ENCODE measurements at places on chromosomes 11 and 22.

DNA sequence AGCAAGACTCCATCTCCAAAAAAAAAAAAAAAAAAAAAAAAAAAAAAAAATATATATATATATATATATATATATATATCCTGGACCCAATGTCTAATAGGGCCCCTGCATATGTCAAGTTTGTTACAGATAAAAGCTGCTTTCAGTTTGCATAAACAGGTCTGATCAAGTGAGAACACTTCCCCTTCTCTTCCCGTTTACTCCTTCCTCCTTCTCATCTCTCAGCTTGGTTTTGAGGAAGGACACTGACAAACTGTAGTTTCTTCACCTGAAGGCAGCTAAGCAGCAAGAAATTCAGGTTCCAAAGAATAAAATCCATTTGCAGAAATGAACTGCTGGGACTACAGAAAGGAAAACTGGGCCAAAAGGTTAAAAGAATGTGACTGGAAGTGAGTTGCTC lies 11.7 kb downstream of the THOC5 start:
- DNase-seq, result peak; percentile 71

GRCh38 chr22:49951986-49952896 lies 8.3 kb upstream of the PIM3 start:
- no peak for DNase-seq

DNA sequence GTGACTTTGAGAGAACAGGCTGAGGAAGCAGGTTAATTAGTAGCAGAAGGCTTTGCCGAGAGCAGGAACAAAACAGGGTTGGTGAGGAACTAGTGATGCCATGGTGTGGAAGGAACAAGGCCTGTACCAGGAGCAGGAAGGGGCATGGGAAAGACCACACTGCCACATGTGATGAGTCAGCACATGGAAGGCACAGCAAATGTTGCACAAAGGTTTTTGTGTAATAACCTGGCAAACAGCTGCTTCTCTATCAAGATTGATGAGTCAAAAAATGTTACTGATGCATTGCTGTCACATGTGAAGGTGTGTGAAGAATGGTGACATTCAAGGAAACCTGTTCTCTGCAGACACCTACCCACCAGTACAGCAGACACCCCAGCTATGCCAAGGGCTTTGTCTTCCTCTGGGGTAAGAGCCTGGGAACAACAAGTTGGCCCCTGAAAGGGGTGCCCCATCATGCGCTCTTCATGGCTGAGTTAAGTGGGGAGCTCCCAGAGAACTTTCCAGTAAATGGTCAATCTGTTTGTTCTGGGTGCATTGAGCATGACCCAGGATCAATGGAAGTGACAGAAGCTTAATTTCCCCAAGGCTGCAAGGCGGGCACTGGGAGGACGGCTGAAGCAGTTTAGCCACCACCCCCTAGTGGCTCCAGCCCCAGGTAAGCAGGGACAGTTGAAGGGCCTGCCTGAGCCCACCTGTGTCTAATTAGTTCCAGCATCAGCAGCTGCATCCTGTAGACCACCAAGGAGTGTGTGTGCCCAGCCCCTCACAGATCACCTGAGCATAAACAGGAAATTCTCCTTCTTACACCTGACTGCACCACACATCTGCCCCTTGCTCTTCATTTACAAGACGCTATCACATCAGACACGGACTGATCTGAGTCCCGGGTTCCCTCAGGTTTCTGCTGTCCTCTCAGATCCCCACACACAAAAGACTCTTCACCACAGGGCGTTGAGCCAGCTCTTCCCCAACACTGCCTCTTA lies 47.6 kb downstream of the GGTLC2 start:
- no peak for DNase-seq

DNA sequence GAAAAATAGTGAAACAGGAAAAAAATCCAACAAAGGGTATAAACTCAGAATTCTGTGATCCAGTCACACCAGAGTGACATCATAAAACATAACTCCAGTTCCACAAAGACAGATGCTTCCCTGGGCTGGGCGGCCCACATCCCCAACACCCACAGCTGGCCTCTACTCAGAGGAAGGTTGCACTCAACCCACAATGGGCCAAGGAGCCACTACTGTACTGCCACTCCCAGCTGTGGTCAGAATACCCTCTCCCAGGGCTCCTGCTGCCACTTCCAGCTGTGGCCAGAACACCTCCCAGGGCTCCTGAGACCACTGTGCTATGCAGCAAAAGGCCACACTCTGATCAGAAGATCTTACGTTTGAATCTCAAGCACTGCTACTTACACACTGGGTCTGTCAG lies 18.3 kb downstream of the SMCO4 start:
- DNase-seq, result peak; percentile 56

GRCh38 chr11:132681971-132682370 lies 850.3 kb downstream of the OPCML start:
- DNase-seq, result no peak
